T47D (cell line): ENCODE measurements at places on chromosomes 16 and 17.

- peak; percentile 78 for DNase-seq
Measured at GRCh38 chr17:37699285-37699973, 45.4 kb downstream of the HNF1B start.

DNA sequence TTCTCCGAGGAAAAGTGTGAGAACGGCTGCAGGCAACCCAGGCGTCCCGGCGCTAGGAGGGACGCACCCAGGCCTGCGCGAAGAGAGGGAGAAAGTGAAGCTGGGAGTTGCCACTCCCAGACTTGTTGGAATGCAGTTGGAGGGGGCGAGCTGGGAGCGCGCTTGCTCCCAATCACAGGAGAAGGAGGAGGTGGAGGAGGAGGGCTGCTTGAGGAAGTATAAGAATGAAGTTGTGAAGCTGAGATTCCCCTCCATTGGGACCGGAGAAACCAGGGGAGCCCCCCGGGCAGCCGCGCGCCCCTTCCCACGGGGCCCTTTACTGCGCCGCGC is at the start of gene ERBB2:
Gene ERBB2, plus strand, starts transcription at position 247 of the 330 bp plus-strand sequence. CDS start 175 bp downstream, outside the sequence.
- DNase-seq = peak; percentile 88

GRCh38 chr17:36947922-36948716 is 635 bp upstream of the AATF start:
- DNase-seq = peak; percentile 94

DNA sequence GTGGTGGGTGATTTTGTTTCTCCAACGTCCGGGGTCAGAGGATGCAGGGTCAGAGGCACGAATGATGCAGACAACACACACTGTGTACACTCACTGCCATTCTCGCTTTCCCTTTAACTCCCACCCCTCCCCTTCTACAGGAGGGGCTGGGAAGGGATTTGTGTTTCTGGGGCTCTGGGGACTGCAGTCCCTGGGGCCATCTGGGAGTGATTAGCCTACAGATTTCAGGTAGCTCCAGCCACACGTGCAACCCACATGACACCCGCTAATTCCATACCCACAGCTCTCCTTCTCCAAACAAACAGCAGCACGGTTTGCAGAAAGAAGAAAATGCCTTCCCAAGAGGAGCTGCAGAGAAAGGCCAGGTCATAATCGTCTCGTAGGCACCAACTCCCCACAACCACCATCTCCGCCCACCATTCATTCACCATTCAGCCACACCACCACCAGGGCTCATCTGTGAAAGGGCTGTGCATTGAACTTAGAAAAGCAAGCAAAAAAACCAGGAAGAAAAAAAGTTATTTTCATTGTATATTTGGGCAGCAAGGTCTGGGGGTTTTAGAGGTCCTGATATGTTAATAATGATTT is 9.4 kb upstream of the SOX9 start:
- DNase-seq = no peak

DNA sequence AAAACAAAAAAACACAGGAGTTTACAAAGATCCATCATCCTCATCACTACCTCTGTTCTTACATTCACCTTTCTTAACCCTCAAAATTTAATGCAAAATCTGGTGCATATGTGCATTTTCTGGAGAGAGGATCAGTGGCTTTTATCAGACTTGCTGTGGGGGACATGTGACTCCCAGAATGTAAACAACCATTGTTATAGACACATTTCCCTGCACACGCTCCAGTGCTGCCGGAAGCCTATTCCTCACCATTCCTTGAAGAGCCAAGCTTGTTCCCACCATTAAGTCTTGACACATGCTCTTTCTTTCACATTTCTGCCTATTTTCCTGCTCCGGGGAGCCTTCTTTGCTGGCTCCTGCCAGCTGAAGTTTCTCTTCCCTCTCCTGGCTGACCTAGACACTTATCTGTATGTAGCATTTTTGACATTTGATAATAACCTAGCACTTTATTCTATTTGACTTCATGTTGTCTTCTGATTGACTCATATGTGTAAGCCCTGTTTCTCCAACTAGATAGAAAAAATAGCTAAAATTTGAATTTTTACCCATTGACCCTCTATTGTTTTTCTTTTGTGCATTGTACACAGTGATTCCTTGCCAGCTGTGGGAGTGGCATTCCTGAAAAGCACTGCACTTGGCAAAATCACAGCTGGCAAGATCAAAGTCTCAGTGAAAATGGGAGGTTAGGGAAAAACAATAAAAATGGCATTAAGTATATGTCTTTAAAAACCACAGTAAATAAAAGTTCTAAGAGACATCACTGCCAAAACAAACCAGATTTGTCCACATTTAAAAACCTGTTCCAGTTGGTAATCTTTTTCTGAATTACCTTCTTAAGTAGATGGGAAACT is 76.8 kb upstream of the CIBAR2 start:
- DNase-seq = no peak

DNA sequence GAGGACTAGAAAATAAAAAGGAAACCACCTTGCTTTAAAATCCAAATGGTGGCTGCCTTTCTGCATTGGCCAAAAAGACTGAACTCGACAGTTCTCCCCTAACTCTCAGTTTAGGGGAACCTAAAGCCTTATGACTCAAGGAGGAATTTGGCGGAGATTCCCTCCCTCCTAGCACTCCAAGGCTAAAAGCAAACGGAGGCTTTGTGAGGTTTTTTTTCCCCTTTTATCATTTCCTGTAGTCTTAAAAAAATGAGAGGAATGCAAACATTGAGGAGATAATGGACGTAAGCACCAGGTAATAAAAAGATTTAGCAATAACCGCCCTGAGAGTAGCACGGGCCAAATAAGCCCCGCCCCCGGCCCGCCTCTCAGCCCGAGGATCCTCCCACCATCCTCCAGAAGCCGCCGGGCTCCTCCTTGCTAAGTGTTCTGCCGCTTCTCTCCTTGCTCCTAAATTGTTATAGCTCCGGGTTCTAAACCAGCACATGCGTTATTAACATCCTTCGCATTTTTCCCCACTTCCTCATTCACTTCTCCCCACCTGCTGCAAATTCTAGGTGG is 5.8 kb upstream of the KIFC3 start:
- peak; percentile 77 for DNase-seq

GRCh38 chr16:3183445-3184139 is 4.4 kb upstream of the OR1F1 start:
- no peak for DNase-seq

GRCh38 chr16:51243936-51244436 is 92.9 kb upstream of the SALL1 start:
- DNase-seq = no peak

DNA sequence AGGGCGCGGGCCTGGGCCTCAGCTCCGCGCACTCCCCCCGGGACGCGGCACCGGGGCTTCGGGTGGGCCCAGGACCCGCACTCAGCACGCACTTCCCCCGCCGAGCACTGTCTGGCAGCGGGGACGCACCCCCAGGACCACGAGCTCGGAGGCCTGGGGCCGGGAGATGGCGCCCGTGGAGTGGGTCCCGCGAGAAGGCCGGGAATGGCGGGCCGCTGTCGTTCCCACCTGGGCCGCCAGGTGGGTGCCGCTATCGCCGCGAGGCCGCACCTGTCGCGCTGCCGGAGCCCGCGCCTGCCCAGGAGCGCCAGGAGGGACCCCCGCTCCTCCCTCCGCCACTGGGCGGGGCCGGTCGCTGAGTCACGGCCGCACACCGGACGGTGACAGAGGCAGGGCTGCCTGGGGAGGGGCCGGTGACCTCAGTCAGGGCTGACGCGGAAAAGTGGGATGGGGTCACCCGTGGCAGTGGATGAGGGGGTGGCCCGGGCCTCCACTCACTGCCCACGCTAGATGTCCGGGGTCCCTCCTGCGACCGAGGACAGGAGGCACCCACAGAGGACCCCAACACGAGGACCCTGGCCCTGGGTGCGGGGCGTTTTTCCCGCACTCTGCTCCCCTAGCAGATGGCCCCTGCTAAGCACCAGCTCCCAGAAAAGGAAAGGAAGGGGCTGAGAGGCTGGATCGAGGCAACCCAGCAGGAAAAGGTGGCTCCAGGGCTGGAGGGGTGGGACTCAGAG is 6.9 kb upstream of the ACTG1 start:
- peak; percentile 87 for DNase-seq

- no peak for DNase-seq
Measured at GRCh38 chr17:45031231-45032173, 19.9 kb downstream of the DCAKD start.

- DNase-seq = no peak
Measured at GRCh38 chr16:68884861-68885720, 41.8 kb downstream of the TANGO6 start.

- no peak for DNase-seq
Measured at GRCh38 chr17:28759256-28759865, 15.6 kb downstream of the TRAF4 start.

GRCh38 chr16:10871157-10871991 is 5.6 kb upstream of the CIITA start:
- peak; percentile 39 for DNase-seq

- peak; percentile 77 for DNase-seq
Measured at GRCh38 chr16:69112285-69113129, 7.1 kb downstream of the HAS3 start.

- no peak for DNase-seq
Measured at GRCh38 chr16:53704445-53704813, 473 bp downstream of the FTO start.

GRCh38 chr16:80580109-80580832 is 39.5 kb downstream of the DYNLRB2 start:
- DNase-seq = no peak

DNA sequence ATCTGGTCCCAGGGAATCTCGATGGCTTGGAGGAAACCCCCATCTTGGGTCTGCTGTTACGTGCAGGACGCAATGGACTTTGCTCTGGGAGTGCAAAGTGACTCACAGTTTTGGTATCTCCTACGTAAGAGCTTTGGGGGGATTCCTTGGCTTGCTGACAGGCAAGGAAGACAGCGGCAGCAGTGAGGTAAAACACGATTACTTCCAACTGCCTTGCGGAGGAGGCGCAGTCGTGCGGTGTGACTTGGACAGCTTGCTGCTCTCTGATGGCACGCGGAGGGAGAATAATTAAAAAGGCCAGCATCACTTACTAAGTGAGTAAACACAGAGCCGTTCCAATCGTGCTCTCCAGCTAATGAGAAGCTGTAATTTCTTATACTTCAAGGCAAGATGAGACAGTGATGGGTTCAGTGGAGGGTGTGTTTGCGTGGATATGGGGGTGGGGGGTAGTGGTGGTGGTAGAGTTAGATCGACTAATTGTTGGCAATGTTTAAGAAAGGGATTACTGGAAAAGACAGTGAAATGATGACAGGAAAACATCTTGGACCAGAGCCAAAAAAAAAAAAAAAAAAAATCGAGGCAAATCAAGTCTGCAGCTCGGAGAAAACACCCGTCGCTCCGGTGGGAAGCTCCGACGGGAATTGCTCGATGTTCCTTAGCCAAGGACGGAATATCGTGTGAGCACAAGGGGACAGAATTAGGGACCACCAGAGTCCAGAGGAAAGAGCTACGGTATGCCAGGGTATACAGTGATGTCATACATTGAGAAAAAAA is 184.8 kb upstream of the ZFHX3 start:
- no peak for DNase-seq

- no peak for DNase-seq
Measured at GRCh38 chr17:20120836-20121235, 111.7 kb downstream of the SPECC1 start.

GRCh38 chr17:78214016-78214705 is at the start of gene BIRC5:
Gene BIRC5, plus strand, starts transcription at chr17:78214253. Its CDS starts 64 bp downstream, at chr17:78214317.
- peak; percentile 95 for DNase-seq

DNA sequence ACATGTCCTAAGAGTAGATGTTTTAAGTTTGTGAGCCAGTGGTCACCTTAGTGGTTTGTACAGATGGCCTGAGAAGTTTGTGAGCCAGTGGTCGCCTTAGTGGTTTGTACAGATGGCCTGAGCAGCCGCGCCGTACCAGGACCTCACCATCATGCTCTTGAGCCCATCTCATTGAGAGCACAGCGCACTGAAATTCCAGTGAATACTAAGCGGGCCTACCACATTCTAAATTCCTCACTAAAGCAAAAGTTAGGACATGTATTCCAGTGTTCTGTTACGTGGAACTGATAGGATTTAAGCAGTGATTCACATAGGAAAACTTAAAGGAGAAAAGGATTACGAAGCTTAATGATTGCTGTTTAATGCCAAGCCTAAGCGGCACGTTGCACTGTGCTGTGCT is 3.9 kb downstream of the USP10 start:
- no peak for DNase-seq

- DNase-seq = no peak
Measured at GRCh38 chr17:35486920-35487732, 38.6 kb upstream of the SLFN13 start.

DNA sequence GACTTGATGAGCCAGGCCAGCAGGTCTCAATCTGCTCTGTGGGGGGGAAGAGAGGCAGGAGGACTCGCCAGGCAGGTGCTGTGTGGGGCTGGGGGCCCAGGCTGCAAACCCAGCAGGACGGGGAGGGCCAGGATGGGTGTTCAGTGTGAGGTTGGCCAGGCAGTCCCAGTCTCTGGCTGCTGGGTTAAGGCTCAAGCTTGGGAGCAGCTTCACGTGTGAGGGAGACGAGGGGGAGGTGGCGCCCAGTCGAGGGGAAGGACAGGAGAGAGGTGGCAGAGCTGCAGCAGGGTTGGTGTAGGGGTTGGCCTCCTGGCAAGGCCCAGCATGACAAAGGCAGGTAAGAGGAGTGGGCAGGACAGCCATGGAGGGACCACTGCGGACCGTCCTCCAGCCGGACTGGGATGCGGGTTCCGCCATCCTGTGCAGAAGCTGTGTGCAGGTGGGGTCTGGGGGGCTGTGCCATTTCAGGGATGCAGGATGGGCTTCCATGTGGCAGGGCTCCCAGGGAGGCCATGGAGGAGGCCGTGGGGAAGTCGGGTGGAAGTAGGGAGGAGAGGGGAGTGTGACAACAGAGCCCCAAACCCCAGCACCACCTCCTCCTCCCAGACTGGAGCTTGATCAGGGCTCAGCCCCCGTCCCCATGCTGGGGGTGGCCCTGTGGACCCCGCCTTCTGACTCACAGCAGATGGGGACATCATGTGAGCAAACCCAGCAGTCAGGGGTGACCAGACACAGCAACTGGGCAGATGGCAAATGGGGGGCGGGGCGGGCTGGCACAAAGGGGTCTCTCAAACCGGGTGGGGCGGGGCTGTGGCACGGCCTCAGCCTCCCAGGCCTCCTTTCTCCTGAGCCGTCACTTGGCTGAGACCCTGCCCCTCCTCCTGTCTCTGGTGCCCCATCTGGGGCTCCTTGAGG is 2.8 kb downstream of the ADGRG1 start:
- no peak for DNase-seq

DNA sequence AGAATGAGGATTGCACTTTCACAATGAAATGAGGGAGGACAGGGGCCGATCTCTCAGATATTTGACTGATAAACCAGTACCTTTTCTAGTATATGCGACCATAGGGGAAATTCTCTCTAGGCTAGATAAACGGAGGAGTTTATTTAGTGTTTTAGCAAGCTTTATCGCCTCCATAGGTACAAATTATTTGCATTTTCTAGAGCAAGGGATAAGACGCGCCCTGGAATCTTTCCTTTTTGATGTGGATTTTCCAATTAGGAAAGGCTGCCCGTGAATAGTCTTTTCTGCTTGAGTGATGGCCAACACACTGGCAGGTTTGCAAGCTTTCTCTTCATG is 351 bp upstream of the GDPD1 start:
- no peak for DNase-seq
